ENCODE measurements at places on chromosomes 2 and 18.

GRCh38 chr18:6406910-6407470, 7.7 kb downstream of the L3MBTL4 start:
- no peak for DNase-seq

GRCh38 chr2:3491306-3491705, 28.0 kb downstream of the ADI1 start:
- no peak for DNase-seq

- no peak for DNase-seq
These were observed at the start of gene IL1RL2 for GRCh38 chr2:102186791-102187495. TSS of gene IL1RL2 (plus strand) at chr2:102187023. CDS start at chr2:102187868, 845 bp downstream.

- no peak for DNase-seq
These were observed 103.6 kb upstream of the CELF4 start for GRCh38 chr18:37668971-37669747.

DNA sequence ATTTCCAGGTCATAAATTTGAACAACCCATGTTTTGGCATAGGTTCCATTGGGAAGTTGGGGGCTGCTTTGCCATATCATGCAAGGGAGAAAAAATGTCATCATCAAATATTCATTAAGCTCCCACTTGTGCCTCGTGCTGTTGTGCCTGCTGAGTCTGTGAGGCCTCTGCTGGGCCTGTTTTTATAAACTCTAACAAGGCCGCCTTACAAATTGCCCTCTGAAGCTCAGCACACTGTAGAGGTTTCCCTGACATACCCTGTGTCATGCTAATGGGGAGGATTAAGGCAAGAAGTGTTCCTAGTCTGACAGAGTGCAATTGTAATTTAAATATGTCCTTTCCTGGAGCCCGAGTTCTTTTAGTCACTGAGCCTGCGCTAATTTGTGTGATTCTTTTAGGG, 17.6 kb downstream of the OSBPL6 start:
- no peak for DNase-seq

- no peak for DNase-seq
These were observed 60.3 kb downstream of the SH3BP4 start for GRCh38 chr2:235011929-235012631.

GRCh38 chr18:25832001-25832604, 258.3 kb downstream of the SS18 start:
- DNase-seq = peak; percentile 39

DNA sequence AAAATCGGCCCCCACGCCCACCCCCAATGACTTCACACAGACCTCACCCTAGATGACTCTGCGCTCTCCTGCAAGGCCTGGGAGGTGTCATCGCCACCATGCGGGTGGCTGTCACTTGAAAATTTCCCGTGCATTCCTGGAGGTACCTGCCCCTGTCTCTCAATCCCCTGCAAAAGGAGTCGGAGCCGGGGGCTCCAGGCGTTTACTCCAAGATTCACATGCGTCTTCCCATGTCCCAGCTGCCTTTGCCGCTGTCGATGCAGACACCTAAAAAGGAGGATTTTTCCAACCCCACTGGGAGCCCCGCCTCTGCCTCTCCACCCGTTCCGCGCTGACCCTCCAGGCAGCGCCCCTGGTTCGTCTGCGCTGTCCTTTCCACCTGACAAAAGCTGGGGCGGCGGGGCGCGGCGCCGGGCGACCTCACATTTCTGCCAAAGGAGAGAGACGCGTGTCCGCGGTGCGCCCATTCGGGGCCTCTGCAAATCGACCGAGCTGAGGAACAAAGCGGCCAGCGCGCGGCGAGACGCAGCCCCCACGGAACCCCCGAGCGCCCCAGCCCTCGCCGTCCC, 667 bp downstream of the REEP1 start:
- DNase-seq = peak; percentile 40

DNA sequence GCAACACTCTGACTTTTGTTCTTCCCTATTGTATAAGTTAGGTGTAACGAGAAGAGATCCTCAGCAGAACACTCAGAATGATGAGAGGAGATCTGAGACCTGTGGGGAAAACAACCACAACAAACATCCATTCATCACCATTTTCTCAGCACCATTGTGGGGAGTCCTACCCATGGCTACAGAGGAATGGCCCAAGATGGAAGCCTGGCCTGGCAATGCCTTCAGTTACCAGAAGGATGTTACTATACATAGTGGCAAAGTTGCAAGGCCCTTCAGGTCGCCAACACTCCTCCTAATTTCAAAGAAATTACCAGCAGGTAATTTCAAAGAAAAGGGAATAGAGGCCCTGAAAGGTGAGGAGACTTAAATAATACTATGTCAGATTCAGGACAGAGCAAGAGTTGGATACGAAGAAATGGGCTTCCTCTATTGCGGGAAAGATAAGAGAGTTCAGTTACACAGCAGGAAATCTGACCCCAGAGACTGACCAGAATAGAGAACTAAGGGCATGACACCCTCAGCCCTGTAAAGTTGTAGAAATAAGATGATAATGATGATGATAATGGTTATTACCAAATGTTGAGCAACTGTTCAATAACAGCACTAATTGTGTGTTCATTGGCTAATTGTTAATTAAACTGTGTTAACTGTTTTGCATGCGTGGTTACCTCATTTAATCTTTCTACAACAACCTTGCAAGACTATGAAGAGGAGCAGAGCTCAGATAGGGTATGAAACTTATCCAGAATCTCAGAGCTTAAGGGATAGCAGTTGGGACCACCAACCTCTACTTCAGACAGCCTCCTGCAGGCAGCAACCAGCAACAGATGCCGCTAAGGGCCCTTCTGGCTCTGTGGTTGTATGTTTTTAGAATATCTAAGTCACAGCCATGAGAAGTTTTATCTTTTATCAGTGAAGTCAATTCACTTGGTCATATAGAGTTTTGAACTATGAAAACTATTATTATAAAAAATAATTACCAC, 37.5 kb downstream of the DHRS9 start:
- no peak for DNase-seq

DNA sequence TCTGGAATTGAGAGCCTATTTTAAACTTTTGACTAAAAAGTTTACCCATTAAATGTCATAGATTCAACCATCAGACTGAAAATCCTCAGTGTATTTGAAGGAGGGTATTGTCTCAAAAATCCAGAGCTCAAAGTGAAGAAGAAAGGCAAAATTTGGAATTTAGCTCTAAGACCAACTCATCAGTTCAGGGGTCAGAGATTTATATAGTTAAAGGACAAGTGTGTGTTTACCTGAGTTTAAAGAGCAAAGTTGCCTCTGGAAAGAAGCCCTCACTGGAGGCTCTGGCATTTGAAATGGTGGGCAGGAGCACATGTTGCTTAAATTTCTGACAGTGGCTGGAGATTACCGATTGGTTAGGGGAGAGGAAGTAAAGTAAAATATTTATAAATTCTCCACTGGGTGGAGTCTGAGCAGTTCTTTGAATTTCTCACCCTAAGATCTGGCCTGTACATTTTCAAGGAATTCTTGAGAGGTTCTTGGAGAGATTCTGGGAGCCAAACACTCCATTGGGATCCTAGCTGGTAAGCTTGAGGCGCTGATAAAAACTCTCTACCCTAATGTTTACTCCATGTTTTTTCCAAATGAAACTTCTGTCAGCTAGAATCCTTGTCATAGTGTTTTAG, at the start of gene KYNU:
TSS of gene KYNU (plus strand) at position 449 of the 623 bp plus-strand sequence. CDS start 7,704 bp downstream, outside the sequence.
- peak; percentile 17 for DNase-seq

DNA sequence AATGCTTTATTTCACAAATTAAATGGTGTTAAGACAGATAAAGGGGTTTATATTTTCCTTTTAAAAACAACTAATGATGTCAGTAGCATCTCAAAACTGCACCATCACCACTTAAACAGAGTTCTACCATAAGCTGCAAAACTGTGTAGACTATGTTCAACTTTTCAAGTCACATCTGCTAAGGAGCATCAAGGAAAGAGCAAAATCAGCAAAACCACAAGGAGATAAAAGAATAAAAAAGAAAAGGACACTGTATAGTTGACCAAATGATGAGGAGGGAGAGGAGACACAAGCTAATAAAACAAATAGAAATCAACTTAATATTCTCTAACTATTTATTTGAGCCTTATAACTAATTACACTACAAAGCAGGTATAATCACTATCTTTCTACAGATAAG, 33.9 kb downstream of the PRPF40A start:
- DNase-seq = no peak

GRCh38 chr2:162074632-162074895, 549 bp upstream of the DPP4 start:
- DNase-seq = no peak

- DNase-seq = no peak
These were observed 226.0 kb upstream of the DSEL start for GRCh38 chr18:67742525-67742924.

DNA sequence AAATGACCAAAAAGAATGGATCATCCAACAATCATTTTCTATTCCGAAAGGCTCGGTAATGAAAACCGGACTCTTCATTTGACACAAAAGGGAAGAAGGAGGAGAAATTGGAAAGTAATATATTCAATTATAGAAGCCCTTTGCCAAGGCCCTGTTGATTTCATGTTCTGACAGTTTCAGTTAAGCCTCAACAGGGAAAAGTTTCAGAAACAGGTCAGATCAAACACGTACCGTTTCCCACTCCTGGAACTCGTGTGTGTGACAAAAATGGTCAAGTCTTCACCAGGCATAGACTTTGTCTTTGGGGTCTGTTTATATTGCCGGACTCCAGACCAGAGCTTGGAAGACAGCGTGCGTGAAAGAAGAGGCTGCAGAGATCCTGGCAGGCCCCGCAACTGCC, 101.3 kb upstream of the BCL2L11 start:
- DNase-seq = no peak

- no peak for DNase-seq
These were observed 36.0 kb downstream of the WDFY1 start for GRCh38 chr2:223909001-223909741.

DNA sequence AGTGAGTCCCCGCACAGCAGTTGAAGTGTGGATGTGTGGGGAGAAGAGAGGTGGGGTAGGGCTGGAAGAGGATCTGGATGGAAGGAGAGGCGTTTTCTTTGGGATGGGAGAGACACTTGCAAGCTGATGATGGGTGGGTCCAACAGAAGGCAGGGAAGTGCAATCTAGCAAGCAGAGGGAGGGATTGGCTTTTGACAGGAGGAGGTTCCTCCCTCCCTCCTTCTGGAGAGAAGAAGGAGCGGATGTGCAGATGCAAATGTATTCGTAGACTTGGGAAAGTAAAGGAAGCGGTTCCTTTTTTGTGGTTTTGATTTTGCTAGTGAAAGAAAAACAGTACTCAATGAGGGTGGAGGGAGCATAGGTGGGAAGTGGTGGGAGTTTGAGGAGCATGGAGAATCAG, 48.9 kb downstream of the LAMA3 start:
- no peak for DNase-seq

DNA sequence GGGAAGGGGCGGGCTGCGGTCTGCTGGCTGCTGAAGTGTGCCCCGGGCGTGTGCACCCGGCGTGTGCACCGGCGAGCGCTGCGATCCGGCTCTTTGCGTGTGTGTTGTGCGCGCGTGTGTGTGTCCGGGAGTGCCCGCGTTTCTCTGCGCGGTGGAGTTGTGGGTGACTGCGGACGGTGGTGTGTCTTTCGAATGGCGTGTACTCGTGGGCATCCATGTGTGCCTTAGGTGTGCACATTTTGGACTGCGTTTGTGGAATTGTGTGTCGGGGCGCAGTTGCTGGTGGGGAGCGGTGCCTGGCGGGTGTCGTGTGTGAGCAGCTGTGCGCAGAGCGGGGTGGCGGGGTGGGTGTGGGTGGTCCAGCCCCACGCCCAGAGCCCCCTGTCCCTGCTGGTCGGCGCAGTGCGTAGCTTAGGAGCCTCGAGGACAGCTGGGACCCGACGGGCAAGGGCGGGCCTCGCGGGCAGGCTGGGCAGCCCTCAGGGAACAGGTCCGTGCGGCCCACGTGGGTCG, 533 bp downstream of the HPCAL1 start:
- no peak for DNase-seq

GRCh38 chr2:138271467-138271866, 230.1 kb upstream of the SPOPL start:
- DNase-seq = no peak

GRCh38 chr2:142557391-142557790, 320.1 kb upstream of the KYNU start:
- DNase-seq = no peak

- no peak for DNase-seq
These were observed 28.2 kb downstream of the CYTIP start for GRCh38 chr2:157415591-157416101.

DNA sequence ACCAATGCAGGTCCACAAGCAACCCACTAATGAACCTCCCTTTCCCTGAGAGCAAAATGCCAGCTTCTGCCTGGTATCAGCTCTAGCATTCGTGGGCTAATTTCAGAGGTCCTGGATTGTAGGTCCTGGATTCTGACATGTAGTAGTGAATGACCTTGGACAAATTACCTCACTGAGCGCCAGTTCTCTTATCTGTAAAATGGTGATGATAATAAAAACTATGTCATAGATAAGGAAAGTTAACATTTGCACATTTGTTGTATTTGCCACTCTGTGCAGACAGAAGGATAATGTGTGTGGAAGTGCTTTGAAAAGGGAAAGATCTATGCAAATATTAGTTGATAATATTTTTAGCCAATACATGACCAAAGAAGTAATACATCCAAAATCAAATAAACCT, 4.1 kb upstream of the TET3 start:
- DNase-seq = no peak

- DNase-seq = no peak
These were observed 402.6 kb downstream of the ALK start for GRCh38 chr2:29518646-29519337.

GRCh38 chr2:112217854-112218253, 37.0 kb downstream of the ZC3H8 start:
- no peak for DNase-seq

GRCh38 chr2:62362561-62362960, 143.4 kb downstream of the TMEM17 start:
- peak; percentile 68 for DNase-seq

GRCh38 chr2:102438578-102438977, 15.6 kb downstream of the IL18RAP start:
- DNase-seq = no peak

- DNase-seq = peak; percentile 57
These were observed 43.4 kb upstream of the OTOF start for GRCh38 chr2:26521054-26521912.

DNA sequence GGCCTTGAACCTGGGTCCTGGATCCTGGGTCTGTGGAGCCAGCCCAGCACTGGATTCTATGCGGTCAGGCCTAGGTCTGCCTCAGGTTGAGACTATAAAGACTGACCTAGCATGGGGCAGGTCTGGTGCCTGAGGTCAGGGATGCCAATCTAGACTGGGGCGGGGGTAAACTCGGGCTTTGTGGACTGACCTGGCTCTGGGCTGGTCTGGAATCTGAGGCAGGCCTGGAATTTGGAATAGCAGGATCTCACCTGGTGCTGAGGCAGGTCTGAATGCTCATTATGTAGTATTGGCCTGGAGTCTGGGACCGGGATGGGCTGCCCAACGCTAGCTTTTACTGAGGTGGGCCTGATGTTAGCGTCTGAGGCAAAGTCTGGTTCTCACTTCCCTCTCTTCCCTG, 256.0 kb downstream of the KIAA1328 start:
- no peak for DNase-seq

DNA sequence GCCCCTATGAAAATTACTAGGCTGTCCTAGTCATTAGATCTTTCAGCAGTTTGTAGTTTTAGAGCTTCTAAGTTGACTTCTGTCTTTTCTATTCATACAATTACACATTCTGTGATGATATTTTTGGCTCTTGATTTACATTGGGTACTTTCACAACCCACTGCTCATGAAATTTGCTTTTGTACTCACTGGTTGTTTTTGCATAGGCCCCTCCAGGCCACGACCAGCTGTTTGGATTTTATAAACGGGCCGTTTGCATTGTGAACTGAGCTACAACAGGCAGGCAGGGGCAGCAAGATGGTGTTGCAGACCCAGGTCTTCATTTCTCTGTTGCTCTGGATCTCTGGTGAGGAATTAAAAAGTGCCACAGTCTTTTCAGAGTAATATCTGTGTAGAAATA, 193.8 kb downstream of the RPIA start:
- DNase-seq = no peak

GRCh38 chr2:197828464-197829135, 24.2 kb downstream of the PLCL1 start:
- DNase-seq = no peak

Data from GM13977 (cell line).